Activated CD4-positive, alpha-beta T cell treated with anti-CD3 and anti-CD28 coated beads for 24 hours (primary cell): ENCODE measurements at places on chromosomes 1 and 21.

- no peak for DNase-seq
Observed at GRCh38 chr21:44872649-44873355, 688 bp downstream of the PTTG1IP start.

GRCh38 chr1:245419989-245420388, 265.2 kb downstream of the KIF26B start:
- DNase-seq = no peak

DNA sequence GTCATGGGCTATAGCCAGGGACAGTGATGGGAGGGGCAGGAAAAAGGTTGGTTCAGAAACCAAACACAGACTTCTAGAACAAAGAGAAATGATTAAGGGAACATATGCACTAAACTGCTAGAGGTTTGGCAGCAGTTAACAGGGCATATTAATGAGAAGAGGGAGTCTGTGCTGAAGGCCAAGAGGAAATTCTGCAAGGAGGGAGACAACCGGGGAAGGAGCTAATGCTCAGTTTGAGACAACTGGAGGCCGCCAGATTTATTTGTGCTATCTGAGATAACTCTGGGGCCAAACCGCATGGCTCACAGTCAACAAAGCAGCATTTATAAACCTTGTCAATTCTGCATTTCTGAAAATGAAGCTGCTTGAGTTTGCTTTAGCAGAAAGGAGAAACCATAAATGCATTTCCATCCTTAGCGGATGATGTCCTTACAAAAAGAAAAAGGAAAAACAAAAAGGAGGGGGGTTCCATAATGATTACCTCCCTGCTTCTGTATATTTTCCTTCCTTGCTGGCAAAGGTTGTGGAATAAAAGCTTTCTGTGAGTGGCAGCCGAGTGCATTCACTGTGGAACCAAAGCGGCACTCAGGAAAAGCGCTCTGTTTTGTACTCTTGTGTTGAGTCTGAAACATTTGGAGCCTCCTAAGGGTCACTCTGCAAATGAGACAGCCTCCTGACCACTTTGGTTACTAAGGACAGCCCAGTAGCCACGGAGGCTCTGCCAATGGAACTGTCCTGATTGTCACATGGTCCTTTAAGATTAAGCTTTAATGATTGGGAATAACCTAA, 70.3 kb downstream of the SIM2 start:
- DNase-seq = no peak

- DNase-seq = peak; percentile 10
Observed at GRCh38 chr1:22709891-22710700, 543 bp upstream of the EPHB2 start.

- no peak for DNase-seq
Observed at GRCh38 chr1:150906329-150906728, 19.4 kb downstream of the CTXND2 start.

- no peak for DNase-seq
Observed at GRCh38 chr1:208219659-208220282, 24.4 kb downstream of the PLXNA2 start.

- no peak for DNase-seq
Observed at GRCh38 chr1:171988243-171988885, 147.1 kb downstream of the DNM3 start.

DNA sequence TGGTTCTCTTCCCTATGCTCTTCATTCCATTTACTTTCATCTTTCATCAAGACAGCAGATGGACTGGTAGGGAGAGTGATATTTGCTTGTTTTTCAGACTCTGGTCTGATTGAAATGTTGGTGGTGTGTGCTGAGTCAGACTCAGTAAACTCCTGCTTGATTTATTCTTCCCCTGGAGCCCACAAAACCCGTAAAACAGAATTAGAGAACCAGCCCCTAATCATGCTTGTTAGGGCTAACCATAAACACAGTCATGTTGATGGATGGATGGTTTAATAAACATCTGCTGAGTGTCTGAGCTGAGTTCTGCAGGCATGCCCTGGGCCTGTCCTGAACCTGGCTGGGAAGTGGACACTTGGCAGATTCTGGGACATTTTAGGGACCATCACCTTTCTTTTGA, 24.8 kb downstream of the NOS1AP start:
- DNase-seq = no peak

DNA sequence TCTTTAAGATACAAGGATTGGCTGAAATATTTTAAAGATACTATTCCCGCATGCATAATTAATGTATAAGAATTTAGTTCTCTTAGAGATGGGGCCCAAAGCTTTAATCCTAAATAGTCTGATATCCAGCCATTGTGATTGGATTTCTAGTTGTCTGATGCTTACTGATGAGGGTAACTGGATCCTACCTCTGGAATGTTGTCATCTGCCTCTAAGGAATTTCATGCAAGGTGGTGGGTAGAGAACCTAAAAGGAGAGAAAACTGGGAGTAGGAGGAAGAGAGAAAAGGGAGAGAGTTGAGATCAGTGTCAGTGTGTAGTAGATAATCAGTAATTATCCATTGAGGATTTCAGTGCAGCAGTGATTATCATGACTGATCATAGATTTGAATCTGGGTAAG, 295.5 kb downstream of the KCNT2 start:
- no peak for DNase-seq

DNA sequence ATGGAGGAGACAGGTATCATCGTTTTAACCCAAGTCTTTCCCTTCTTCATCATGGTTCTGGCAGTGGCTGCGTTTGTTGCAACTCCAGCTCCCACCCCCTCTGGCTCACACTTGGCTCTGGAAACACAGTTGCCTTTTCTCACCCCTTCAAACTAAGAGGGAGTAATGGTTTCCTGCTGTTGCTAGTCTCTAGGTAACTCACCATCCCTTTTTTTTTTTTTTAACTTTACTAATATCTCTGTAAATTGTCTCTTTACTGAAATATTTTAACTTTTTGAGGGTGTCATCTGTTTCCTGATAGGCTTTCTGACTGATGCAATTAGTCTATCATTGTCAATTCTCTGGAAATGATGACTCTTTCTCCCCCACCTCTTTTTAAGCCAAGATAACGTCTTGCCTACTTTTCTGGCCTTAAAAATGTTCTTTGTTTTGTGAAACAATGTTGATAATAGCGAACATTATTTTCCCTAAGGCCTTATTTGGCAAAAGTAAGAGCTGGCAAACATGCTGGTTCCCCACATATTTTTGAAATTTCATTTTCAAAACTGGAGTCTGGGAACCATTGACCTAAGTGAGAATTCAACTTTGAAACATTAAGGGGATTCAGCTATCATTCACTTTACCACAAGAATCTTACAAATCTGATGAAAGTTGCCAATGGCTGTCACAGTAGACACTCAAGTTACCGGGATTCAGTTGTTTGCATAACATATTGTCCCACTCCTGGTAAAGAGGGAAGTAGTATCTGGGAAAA, 85.3 kb downstream of the LEPR start:
- no peak for DNase-seq

GRCh38 chr1:108785264-108785663, 38.8 kb downstream of the STXBP3 start:
- DNase-seq = no peak

- DNase-seq = no peak
Observed at GRCh38 chr1:68955424-68955823, 458.5 kb upstream of the DEPDC1 start.

- no peak for DNase-seq
Observed at GRCh38 chr1:15683345-15684039, 628 bp upstream of the PLEKHM2 start.

- DNase-seq = no peak
Observed at GRCh38 chr1:38466487-38466886, 393.1 kb downstream of the RRAGC start.
